Inflammatory macrophage treated with lipopolysaccharide for 1 hour (primary cell): ENCODE measurements at places on chromosomes 11 and 22.

- DNase-seq, result no peak
Observed at GRCh38 chr11:119310682-119311052, 6.3 kb downstream of the MCAM start.

DNA sequence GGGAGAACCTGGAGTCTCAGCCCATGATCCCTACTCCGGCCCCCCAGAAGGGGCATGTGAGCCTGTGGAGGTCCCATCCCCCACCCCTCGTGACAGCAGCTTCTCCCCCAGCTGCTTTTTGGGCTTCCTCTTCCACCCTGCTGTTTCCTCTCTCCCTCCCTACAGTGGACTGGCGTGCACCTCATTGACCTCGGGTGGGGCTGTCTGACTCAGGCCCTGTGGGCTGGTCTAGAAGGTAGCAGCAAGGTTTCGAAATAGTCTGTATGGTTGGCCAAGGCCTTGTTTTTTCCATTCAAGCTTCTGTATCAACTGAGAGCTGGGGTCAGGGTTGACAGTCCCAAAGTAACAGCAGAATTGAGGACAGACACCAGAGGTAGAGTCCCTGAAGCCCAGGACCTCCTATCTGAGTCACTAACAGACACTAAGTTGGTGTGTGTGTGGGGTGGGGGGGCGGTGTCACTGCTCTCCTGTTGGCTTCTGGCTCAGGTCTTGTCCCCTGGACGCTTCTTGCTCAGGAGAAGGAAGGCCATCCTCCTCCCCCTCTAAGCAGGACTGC is 7.7 kb downstream of the SLC37A2 start:
- peak; percentile 92 for DNase-seq

GRCh38 chr11:113778111-113778910 is 1.3 kb upstream of the CLDN25 start:
- no peak for DNase-seq

DNA sequence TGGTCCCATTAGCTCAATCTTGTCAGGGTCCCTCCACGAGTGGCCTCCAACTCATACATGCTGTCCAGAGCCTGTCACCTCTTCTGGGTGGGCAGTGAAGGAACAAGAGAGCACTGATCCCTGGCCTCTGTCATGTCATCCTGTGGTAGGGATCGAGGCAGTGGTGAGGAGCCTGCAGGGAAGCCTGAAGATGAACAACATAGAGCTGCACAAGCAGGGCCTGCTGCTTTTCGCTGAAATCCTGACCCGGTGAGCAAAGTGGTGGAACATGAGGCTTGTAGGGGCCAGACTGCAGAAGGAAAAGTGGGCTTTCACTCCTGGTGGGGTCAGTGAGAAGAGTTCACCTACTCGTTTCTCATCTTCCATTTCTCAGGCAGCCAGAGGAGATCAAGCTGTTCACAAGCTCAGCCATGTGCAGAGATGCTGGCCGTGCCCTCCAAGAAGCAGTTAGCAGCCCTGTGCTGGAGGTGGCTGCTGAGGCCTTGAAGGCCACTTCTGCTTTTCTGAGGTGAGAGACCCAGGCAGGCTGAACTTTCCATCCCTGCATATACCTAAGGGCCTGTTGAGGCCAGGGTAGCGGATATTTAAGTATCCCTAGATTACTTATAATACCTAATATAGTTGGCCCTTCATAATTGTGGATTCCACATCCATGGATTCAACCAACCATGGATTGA is 32.9 kb downstream of the MEI1 start:
- no peak for DNase-seq

DNA sequence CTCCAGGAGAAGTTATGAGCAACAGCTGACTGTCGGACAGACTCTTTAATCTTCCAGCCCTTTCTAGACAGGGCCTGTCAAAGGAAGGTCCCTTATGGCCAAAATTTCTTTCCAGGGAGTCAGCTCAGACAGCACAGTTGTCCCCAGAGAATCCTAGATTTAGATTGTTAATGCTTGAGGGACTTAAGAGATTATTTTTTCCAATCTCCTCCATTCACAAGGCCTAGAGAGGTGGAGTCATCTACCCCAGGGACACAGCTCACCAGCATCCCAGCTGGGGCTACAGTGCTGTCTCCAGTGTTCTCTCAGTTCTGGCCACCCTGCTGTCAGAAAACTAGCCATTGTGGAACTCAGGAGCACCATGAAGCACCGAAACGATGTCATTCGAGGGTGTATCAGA is 7.8 kb downstream of the DSCAML1 start:
- no peak for DNase-seq

- DNase-seq, result no peak
Observed at GRCh38 chr11:9762531-9762930, 98.7 kb downstream of the SWAP70 start.

GRCh38 chr11:69360606-69361005 is 66.7 kb downstream of the MYEOV start:
- DNase-seq, result no peak

DNA sequence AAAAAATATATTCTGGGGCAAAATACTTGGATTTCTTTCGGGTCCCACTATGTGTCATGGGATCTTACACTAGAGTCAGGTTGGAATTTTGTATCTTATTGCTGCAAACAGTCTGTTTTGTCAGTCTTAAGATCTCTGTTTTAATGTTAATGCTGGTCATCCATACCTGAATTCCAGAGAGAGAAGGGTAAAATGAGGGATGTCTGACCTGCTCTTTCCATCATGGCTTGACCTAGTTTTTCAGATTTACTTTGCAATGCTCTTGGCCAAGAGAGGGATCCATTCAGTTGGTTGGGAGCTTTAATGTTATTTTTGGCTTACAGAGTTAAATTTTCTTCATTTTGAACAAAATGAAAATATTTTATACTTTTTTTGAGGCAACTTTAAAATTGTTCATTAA is 117.2 kb downstream of the CASP12 start:
- DNase-seq, result no peak

DNA sequence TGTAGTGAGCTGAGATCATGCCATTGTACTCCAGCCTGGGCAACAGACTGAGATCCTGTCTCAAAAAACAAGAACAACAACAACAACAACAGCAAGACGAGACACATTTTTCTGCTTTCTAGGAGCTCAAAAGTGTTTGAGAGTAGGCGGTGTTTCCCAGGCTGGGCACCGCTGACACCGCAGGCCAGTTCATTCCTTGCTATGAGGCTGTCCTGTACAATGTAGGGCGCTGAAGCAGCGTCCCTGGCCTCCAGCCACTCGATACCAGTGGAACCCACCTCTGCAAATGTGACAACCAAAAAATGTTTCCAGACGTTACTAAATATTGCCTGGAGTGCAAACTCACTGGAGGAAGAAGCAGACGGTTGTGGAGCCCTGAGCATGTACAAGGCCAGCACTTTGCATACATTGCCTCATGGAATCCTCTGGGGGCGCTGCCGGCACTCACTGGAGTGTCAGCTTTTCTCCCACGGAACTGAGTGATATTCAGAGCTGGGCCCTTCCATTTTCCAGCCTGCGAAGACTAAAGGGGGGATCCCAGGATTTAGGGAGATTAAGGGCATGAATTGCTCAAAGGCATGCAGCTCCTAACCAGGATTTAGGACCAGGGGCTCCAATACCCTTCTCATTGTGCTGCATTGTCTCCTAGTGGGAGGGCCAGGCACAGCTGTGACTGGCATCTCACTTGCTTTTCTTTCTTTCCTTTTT is 5.8 kb upstream of the MIEF1 start:
- peak; percentile 85 for DNase-seq

- peak; percentile 13 for DNase-seq
Observed at GRCh38 chr22:19723983-19724827, 866 bp downstream of the GP1BB start.

DNA sequence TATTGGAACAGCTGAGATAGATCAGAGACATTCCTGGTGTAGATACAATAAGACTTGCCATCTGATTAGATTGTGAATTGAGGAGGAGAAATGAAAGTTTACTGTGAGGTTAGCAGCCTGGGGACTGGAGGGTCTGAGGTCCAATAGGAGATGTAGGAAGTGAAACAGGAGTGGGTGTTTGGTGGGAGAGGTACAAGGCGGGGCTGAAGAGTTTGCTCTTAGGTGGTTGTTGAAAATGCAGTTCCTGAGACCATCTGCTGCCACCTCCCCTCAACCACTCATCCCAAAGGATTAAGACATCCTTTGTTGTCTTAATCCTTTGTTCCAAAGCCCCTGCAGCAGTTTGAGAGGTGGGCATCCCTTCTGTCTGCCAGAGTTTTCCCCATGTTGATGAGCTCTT is 14.8 kb downstream of the PIWIL4 start:
- DNase-seq, result no peak

GRCh38 chr11:913043-913442 is 2.4 kb upstream of the CHID1 start:
- no peak for DNase-seq

DNA sequence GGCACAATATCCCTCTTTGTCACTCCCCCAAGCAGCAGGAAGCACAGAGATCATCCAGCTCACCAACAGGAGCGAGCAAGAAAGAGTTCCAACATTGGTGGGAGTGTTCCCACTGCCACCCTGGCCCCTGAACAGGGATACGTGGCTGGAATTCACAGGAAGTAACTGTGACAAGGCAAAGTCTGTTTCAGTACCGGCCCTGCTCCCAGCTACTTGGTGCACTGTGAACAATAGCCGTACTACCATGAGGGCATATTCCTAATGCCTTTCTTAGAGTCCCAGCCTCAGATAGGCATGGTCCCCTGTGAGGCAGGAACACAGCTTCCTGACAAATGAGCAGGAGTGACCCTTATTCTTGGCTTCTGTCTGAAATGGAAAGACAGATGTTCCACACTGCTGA is 1.8 kb upstream of the SLC37A2 start:
- DNase-seq, result no peak

DNA sequence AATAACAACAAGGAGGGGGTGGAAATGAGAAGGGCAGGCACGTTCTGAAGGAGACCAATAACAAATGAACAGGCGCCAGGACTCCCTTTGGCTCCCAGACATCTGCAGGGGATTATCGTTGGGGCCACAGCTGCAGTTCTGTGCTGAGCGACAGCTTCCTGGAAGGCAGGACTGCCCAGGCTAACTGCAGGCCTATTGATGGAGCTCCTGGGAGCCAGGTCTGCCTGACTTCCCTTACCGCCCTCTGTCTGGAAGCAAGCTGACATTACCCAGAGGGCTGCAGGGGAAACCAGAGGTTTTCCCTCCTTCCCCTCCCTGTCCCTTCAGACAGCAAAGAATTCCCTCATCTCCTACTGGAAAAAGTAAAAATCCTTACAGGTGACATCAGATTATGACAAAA is 5.0 kb downstream of the DRD2 start:
- no peak for DNase-seq

DNA sequence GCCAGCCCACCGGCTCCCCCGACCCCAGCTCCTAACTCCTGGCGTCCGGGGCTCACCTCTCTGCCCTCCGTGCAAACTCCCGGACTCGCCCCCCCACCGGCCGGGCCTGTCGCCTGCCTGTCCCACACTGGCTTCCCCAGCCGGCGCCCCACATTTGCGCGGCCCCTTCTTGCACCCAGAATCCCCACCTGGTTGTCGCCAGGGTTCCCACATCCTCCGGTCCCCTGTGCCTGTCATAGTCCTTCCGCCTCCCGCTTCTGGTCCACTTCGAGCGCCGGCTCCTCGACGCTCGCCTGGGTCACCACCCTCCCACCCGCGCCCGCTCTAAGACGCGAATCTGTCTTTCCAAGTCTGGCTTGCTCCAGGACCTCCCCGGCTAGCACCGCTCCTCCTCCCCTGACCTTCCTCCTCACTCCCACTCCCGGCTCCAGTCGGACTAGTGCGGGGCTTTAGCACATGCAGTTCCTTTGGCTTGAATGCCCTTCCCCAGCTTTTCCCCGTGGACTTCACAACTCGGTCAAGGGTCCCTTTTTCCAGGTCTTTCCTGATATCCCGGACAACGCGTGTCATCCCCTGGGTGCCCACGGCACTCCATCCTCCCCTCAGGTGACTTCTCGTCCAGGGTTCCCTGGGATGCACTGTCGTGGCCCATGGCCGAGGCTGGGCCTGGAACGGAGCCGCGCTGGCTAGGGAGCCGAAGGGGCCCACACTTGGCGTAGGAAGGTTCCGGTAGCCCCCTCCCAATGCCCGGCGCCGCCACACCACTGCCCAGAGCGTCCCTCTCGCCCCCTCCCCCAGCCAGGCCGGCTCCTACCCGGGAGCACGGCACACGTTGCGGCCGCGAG is 635 bp downstream of the SCARF2 start:
- no peak for DNase-seq

- DNase-seq, result no peak
Observed at GRCh38 chr11:17275400-17276235, 921 bp upstream of the NUCB2 start.

- no peak for DNase-seq
Observed at GRCh38 chr11:12131943-12132789, 21.8 kb downstream of the MICAL2 start.

DNA sequence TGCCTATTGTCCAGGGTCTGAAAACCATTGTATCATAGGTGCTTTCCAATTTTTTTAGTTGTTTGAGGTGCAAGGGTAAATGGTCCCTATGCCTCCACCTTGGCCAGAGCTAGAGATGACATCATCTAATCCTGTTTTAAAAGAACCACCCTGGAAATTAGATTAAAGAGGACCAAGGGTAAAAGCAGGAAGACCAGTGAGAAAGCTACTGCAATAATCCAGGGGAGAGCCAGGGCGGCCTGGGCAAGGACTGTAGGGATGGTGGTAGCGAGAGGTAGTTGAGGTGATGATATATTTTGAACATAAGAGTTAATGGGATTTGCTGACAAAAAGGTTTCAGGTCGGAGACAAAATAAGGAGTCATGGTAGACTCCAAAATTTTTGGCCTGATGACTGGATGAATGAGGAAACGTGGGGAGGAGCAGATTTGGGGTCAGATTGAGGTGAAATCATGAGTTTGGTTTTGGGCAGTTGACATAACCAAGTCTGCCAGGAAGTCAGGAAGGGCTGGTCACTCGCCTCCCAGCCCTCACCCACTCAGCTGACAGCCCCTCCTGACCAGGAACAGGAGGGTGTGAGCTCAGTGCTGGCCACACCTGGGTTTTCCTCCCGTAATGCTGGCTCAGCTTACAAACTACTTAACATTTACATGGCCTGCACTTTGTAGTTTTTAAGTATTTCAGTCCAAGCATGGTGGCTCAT is 23.0 kb downstream of the SCN4B start:
- peak; percentile 62 for DNase-seq

DNA sequence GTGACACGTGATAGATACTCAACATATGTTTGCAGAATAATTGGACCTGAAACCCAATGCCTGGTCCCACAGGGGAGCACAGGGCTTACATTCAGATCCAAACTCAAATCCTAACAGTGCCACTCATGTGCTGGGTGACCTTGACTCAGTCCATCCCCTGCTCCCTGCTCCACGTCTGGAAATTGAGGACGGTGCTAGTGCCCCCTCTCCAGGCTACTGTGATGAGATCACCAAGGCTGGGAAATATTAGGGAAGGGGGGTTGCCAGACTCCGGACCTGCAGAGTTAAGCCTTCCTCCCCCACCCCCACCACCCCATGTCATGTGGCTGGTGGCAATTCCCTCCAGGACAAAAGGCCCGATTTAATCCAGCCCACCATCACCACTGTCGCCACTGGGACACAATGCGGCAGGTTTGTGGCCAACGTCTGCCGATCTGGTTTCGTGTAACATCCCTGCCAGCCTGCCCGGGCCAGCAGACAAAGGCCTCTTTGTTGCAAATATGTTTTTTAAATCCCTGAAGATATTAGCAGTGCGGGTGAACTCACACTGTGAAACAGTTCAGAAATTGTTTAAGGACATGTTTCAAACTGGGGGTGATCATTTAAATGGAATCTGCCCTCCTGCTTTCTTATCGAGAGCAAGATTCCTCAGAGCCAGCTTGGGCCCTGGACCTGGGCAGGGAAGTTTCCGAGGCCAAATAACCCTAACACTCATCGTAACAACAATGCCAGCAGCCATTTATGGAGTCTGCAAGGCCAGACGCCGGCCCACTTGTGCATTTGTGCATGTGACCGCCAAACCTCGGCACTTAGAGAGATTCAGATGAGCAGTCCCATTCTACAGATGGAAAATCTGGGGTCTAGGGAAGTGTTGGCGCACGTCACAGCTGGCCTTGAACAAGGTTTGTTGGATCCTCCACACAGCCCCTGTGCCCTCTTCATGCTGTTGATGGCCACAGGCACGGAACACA is 19.6 kb upstream of the MN1 start:
- DNase-seq, result no peak
